Activated CD4-positive, alpha-beta T cell treated with anti-CD3 and anti-CD28 coated beads for 24 hours (primary cell): ENCODE measurements at places on chromosomes 4 and X.

- DNase-seq, result no peak
Measured at GRCh38 chr4:48403779-48404178, 62.5 kb downstream of the SLAIN2 start.

DNA sequence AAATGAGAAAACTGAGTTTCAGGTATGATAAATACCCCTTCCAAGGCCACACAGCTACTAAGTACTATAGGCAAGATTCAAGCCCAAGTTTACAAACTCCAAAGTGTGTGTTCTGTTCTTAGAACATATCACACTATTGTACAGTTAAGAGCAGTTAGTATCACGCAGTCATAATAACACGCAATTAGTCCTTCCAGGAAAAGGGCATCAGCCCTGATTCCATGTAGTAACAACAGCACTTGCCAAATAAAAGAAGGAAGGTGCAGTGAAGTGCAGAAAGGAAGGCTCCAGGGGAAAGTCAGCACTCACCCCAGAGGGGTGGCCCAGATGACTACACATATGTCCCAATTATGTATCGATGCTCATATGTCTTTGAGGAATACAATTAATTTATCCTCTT, 4.4 kb downstream of the TASL start:
- DNase-seq, result no peak

- no peak for DNase-seq
Measured at GRCh38 chr4:118018381-118019145, 15.7 kb upstream of the NDST3 start.

DNA sequence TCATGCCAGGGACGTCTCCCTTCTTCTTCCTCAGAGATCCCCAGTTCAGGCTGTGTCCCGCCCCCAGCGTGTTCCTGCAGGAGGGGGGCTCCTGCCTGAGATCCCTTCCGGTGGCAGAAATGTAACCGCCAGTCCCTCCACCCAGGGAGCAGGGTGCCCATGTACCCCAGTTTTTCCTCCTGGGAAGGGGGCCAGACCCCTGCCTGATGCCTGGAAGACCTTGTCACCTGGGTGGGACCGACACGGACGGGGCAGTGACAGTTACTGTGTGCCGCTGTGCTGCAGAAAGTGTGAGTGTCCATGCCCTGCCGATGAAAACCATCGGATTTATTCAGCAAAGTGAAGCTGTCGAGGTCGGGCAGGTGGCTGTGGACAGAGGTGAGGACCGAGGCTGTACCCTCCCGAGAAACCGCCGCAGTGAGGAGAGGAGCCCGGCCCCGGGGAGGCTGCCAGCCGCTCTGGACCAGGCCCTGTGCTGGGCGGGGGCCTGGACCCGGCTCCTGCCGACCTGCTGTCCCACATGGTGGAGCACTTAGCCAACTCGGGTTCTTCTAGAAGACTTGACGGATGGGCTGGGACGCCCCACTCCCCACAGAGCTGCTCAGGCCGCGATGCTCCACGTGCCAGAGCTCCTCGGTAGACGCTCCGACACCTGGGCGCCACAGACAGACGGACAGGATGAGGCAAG, 36.7 kb upstream of the HMX1 start:
- no peak for DNase-seq

- no peak for DNase-seq
Measured at GRCh38 chr4:104941661-104942062, 205.0 kb upstream of the TET2 start.

DNA sequence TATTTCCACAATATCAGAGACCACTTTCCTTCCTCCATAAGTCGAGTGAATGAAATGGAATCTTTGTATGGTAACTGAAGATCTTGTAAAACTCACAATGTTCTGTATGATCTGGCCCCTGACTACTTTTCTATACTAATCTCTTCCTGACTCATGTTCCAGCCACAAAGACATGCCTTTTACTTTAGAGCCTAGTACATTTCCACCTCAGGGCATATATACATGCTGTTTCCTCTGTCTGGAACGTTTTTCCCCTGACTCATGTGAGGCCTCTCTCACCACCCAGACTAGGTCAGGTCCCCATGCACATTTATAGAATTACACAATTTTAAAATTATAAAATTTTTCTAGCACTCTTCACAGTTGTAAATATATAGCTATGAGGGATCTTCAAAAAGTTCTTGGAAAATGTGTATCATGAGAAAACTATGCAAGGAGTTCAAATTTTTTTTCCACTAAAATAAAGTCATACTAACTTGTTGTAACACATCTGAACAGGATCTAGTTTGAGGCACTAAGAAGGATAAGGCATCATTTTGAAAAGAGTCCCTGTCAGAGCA, 208.8 kb downstream of the SH2D1A start:
- no peak for DNase-seq

- no peak for DNase-seq
Measured at GRCh38 chr4:62816566-62816965, 1592.7 kb downstream of the TECRL start.

GRCh38 chr4:176309046-176309445, 10.7 kb upstream of the SPCS3 start:
- no peak for DNase-seq

- no peak for DNase-seq
Measured at GRCh38 chrX:130801901-130802300, 101.1 kb downstream of the ENOX2 start.

GRCh38 chr4:58061967-58062366, 951.8 kb upstream of the IGFBP7 start:
- DNase-seq, result no peak
